ENCODE measurements at places on chromosomes 2 and 18.

GRCh38 chr2:112601754-112602153 lies 17.3 kb downstream of the CHCHD5 start:
- DNase-seq, result no peak

DNA sequence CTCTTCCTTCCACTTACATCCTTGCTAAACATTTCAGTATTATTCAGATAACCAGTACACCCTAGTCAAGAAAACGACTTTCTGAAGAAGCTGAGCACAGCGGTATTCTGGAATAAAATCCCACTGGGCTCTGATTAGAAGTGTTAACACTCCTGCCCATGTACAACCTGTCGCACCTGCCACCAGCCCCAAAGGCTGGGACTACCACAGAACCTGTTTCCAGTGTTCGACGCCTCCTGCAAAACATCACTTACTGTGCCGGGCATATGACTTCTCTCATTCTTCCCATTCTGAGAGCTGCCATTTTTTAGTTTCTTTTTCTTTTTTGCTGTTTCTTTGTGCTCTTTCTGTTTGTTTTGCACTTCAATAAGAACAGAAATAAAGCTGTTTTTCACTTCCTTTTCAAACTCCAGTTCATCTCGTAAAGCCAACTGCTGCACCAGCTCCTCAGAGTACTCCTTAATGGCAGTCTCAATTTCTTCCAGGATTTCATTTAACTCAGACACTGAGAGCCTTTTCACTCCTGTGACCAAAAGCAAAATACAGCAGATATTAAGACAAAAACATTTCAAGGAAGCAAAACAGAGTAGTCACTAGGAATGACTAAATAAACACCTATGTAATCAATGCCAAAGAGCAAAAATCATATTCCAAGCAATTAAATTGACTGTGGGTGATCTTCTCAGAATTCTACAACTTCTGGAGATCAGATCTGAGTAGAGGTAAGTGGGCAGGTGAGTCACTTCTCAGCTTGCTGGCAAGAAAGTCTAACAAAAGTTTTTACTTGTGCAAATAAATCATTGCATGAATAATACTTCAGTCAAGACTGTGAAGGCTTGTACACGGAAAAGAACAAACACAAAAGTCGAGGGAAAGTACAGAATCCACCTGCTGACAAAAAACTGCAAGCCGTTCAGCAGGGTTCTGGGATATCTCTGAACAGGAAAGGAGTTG lies 19.3 kb downstream of the FEZ2 start:
- DNase-seq, result no peak

GRCh38 chr18:57050310-57050949 lies 96.5 kb upstream of the BOD1L2 start:
- no peak for DNase-seq

DNA sequence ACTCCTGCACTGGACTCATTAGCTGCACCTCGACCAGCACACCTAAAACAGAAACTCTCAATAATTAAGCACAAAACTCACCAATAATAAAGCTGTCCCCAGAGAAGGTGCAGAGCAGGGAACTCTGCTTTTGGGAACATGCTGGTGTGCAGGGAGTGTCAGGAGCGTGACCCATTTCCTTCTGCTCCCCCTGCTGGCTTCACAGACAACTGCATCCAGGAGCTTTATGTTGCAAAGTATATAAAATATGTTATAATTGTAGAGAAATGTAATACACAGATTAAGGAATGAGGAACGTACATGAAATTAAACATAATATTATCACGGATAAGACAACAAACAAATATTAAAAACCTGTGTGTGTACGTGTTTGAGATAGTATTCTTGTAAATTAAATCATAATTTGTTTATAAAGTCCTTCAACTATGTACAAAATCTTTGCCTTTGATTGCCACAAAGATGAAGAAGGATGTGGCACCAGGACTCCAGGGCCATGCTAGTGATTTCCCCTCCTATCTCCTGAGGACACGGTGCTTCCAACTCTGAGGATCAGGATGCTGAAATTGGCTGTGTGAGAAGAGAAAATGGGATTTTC lies 68.6 kb upstream of the MAL start:
- DNase-seq, result no peak

- DNase-seq, result no peak
Observed at GRCh38 chr18:9139400-9140039, 2.9 kb downstream of the ANKRD12 start.

GRCh38 chr18:76383636-76384035 lies 111.4 kb downstream of the ZNF516 start:
- DNase-seq, result no peak

- DNase-seq, result no peak
Observed at GRCh38 chr2:68653538-68653982, 10.2 kb downstream of the PROKR1 start.

Data from coronary artery (tissue), 2 donors.